ENCODE measurements at places on chromosomes 2 and 18.

GRCh38 chr2:73564986-73565385 is 77.2 kb downstream of the NAT8 start:
- no peak for DNase-seq

DNA sequence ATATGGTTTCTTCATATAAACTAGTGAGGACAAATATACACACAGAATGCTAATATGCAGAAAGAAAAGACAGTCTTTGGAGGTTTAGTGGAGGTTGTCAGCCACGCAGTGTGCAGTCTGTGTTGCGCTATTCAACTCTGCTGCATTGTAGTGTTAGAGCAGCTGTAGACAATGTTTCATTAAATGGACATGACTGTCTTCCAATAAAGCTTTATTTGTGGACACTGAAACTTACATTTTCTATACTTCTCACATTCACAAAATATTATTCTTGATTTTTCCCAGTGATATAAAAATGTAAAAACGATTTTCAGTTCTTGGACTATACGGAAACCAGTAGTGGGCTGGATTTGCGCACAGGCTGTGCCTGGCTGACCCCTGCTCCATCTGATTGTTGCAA is 13.3 kb downstream of the TTC27 start:
- DNase-seq: no peak

- no peak for DNase-seq
These were observed 50.6 kb downstream of the DPYSL5 start for GRCh38 chr2:26898480-26899078.

DNA sequence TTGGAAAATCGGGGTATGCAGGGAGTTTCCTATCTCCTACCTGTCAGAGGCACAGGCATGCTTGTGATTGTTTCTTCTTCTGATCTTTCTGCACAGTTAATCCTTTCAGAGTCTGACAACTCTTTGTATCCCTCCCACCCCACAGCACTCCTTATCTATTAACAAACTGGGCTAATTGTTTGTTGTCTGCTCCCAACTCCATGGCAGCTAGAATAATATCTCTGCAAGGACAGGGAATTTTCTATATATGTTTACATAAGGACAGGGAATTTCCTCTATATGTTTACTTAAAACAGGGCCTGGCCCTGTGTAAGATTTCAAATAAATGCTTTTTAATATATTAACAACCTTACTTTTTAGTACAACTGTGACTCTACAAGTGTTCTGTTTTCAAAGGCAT is 36.0 kb upstream of the VRK2 start:
- no peak for DNase-seq

GRCh38 chr2:219778189-219778588 is 150.8 kb downstream of the SLC4A3 start:
- no peak for DNase-seq

GRCh38 chr2:101820519-101820918 is 123.0 kb downstream of the MAP4K4 start:
- no peak for DNase-seq

GRCh38 chr18:63749489-63749888 is 25.7 kb upstream of the SERPINB7 start:
- DNase-seq: no peak
